Epithelial cell of umbilical artery (primary cell): ENCODE measurements at places on chromosomes 3 and 15. TPM values are rescaled to one million over a fixed set of nuclear protein-coding genes. Genes with fewer than 3 reads are reported as not detected.

Gene P2RY14
- not detected in 2 replicates for total RNA-seq

Gene ISL2
- total RNA-seq: under 0.01 TPM in 1 of 2 replicates, not detected in the other

Gene ITPKA
- 0.46 and 0.65 TPM in 2 replicates for total RNA-seq

Gene MST1R
- 0.30 and 0.97 TPM in 2 replicates for total RNA-seq

Gene COLQ
- total RNA-seq: 0.46 and 0.97 TPM in 2 replicates

Gene KBTBD13
- not detected in 2 replicates for total RNA-seq

Gene CCDC39
- not detected in 2 replicates for total RNA-seq

Gene NR2E3
- 0.15 and 0.32 TPM in 2 replicates for total RNA-seq

Gene MOBP
- not detected in 2 replicates for total RNA-seq

Gene ROBO1
- total RNA-seq: 8.2 and 11.4 TPM in 2 replicates

Gene EPHB3
- total RNA-seq: 0.15 TPM in 1 of 2 replicates, not detected in the other

Gene PLSCR2
- not detected in 2 replicates for total RNA-seq

Gene ANKRD63
- not detected in 2 replicates for total RNA-seq

Gene EOGT
- total RNA-seq: 126 and 188 TPM in 2 replicates

Gene LIPC
- not detected in 2 replicates for total RNA-seq

Gene GOLGA8S
- total RNA-seq: under 0.01 and 0.15 TPM in 2 replicates

Gene MORC1
- total RNA-seq: not detected in 2 replicates

Gene MYH15
- 0.30 and 0.32 TPM in 2 replicates for total RNA-seq

Gene PLA2G4E
- total RNA-seq: not detected in 2 replicates

Gene CRYBG3
- 18.8 and 21.0 TPM in 2 replicates for total RNA-seq

Gene UACA
- 133 and 144 TPM in 2 replicates for total RNA-seq

Gene IMPG2
- 0.32 and 0.61 TPM in 2 replicates for total RNA-seq

Gene ZIC1
- 0.61 and 0.97 TPM in 2 replicates for total RNA-seq
